ENCODE measurements at places on chromosomes 2 and 18.

DNA sequence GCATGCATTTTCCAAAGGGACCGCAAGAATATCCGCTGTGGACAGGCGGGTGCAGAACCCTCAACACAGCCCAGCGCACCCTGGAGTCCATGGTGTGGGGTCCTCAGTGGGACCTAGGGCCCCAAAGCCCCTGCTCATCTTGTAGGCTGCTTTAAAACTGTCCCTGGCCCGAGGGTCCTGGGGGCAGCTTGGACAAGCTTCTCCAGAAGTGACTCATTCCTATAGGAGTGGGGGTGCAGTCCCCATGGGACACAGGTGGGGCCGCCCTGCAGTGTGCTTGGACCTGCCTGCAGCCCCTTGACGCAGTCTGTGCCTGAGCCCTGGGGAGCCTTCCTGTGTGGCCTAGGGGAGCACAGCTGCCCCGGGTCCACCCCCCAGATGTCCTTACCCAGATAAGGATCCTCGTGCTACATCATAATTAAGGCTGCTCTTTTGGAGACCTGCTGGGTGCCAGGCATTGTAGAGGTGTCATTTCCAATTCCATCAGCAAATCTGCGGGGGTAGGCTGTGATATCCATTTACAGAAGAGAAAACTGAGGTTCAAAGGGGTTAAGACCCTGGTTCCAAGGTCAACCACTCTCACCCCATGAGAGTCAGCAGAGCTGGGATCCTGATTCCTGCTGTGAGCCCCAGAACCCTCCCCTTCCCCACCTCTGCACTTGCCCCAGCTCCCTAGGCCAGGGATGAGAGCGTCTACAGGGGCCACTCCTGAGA, 1.7 kb upstream of the HS6ST1 start:
- no peak for DNase-seq

DNA sequence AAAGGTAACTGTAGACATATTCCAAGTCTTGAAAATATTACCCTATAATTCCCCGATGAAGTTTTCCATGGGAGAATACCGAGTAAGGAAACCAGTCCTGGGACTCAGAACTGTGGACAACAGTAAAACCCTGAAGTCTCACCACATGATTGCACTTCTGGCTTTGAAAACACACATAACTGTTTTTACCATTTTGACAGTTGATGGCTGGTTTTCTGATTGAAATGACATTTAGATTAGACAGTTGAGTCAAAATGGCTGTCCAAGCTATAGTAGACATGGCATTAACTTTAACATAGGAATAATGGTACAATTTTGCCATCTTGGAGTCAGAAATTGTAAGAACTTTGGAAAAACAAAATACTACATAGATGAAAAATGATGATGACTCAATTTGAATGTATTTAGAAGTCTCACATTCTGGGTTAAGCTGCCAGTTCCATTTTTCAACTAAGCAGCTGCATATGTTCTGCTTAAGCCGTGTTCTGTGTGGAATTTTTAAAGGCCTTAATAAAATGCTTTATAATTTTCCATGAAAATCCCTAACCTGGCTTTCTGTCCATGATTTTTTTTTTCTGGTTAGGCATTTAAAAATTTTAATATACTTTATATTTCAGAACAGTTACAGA, 38.3 kb upstream of the WIPF1 start:
- no peak for DNase-seq

GRCh38 chr2:16654833-16655444, 10.7 kb downstream of the CYRIA start:
- DNase-seq: no peak

GRCh38 chr2:59588286-59588685, 965.2 kb downstream of the BCL11A start:
- no peak for DNase-seq

- DNase-seq: no peak
These were observed 17.4 kb upstream of the ADGRF3 start for GRCh38 chr2:26363958-26364357.

DNA sequence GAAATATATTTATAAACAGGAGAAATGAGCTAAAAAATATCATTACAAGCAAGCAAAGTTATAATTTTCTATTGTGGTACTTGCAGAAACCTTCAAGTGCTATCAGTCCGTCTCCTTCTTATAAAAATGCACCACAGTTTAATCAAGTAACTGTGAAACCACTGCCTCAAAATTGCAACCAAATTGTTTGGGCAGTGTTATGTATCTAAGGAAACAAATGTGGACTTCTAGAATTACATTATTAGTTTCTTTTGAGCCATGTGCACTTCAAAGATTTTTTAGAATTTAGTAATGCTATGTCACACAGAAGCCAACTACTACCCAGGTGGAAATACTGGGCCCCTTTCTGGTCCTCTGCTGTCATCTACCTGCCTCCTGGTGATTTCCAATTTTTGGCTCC, 495.6 kb downstream of the NYAP2 start:
- DNase-seq: no peak

- no peak for DNase-seq
These were observed 276.0 kb downstream of the MTX2 start for GRCh38 chr2:176544991-176545956.

GRCh38 chr2:208192611-208193236, 2.9 kb upstream of the C2orf80 start:
- DNase-seq: no peak

- DNase-seq: no peak
These were observed 31.9 kb downstream of the CCBE1 start for GRCh38 chr18:59665057-59666006.

DNA sequence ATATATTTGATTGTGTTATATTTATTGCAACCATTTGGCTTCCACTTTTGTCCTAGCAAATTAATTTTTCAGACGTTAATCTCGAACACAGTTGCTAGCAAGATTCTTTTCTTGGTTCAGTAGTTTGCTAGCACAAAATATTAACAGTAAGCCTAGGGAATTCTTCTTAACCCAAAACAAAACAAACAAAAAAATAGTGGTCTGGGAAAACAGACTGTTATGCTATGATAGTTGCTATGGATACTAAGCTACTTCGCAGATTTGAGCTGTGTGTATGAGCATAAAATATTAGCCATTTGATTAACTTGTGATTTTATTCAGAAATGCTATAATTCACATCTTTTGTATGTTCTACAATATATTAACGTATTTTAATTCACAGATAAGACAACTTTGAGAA, 541.5 kb upstream of the NETO1 start:
- DNase-seq: no peak

- DNase-seq: no peak
These were observed 321.2 kb upstream of the FANCL start for GRCh38 chr2:58562276-58562675.

- no peak for DNase-seq
These were observed 734 bp downstream of the KCNG2 start for GRCh38 chr18:79798346-79798998.

- DNase-seq: peak; percentile 97
These were observed at the start of the genes BCS1L and ZNF142 for GRCh38 chr2:218659258-218659987. Gene BCS1L, plus strand, starts transcription at chr2:218659683. Its CDS starts 1,305 bp downstream, at chr2:218660988. Gene ZNF142, minus strand, starts transcription at chr2:218659623. Its CDS starts 3,194 bp downstream, at chr2:218656429.

DNA sequence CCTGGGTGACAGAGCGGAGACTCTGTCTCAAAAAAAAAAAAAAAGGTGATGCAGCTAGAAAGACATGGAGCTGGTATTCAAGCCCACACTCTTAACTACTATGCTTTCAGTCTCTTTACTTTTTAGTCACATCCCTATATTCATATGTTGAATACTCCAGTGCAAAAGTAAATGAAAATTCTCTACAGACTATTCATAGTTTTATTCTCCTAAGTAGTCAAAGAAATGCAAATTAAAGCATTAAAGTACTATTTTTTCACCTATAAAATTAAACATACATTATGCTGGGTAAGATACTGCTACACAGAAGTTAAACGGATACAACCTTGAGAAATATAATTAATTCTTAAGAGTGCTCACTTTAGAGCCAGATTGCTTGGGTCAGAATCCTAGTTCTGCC, 7.6 kb downstream of the CUL3 start:
- no peak for DNase-seq

DNA sequence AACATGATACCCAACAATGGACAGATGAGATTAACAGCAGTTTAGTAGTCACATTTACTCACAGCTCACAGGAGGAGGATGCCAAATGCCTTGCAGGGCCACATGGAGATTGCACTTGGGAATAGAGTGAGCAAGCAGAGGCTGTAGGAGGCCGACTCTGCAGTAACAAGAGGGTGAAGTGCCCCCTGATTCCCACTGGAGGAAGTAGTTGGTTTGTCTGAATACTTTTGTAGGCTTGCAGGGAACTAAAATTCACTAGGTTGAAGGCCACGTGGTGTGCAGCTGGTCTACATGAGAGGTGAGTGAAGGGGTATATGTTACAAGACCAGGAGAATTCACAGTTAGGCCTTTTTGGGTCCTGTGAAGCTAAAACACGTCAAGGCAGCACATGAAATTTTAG, 419.3 kb upstream of the TNP1 start:
- no peak for DNase-seq

DNA sequence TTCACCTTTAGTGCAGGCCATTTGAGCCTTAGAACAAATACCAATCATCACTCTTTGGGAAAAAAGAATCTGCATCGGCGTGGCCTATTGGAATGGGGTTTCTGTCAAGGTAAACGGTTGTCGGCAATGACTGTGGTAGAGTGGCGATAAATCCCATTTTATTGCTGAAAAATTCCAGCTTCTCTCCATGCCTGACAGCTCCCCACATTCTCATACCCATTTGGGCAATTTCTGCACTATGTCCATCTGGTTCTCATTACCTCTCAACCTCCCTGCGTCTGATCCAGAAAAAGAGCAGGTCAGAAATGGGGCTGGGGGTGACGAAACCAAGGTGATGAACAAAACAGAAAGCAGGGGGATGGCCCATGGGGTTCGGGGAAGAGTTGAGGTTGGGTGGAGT, 254.0 kb downstream of the MEIS1 start:
- DNase-seq: no peak

GRCh38 chr18:56869189-56869777, 218.1 kb downstream of the WDR7 start:
- no peak for DNase-seq

DNA sequence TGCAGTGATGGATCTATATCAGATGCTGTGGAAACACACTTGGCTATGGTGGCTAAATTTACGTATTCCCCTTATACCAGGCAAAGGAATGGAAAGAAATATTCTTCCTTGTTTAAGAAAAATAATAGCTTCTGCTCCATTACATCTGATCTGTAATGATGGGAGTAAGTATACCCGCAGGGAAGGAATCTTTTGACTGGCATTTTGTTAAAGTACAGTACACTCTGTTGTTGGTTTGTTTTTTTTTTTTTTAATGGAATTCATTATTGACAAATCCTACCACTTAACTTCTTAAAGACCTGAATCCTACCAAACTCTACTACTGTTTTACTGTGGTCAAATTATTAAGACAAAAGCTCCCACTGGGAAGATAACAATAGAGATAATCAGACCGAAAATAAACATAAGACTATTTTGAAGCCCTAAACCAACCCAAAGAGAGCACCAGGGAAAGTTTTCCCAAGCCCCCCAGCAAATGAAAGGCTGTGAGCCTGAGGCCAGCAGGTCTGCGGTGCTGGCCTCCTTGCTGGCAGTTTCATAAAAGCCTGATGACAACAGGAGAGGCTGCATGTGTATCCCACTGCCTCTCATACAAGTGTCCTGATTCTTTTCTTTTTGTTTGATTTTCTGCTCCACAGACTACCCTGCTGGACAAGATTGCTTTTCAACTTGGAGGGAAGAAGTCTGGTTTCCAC, 101.0 kb downstream of the SLC25A12 start:
- no peak for DNase-seq

GRCh38 chr18:22031611-22032010, 137.8 kb upstream of the GATA6 start:
- no peak for DNase-seq

DNA sequence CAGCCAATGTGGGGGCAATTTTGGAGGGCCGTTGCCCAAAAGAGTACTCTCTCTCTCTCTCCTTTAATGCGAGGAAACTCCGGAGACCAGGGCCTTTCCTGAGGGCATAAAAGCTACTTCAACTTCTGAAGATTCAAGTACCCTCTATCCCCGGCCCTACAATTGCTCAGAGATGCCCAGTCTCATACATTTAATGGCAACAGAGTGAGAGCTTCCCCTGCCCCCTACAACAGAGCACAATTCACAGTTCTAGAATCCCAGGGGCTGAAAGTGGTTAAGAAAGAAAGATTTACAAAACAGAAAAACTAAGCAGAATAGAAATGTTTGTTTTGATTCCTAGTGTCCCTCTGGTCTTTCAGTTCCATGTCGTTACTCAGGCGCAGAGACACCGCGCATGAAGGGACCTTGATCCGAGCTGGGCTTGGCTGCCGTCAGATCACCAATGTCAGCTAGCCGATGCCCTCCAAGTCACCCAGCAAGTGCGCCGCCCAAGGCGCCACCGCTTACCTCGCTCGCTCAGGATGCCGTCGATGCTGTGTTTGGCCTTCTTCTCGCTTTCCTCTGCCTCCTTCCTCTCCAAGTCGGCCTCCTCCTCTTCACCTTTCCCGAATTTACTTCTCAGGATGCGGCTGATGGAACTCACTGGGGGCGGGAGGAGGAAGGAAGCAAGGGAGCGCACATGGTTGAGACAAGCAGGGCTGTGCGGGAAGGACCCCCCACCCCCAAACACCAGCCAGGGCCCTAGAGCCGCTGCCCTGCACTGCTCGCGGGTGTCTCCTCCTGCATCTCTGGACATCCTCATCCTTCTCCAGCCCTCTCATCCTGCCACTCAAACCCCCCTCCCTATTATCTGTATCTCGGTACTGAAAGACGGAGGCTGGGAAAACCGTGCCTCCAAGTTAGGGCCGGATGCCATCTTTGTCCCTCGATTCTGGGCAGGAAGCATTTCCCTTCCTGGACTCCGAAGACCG, 4.9 kb downstream of the PAX3 start:
- no peak for DNase-seq

DNA sequence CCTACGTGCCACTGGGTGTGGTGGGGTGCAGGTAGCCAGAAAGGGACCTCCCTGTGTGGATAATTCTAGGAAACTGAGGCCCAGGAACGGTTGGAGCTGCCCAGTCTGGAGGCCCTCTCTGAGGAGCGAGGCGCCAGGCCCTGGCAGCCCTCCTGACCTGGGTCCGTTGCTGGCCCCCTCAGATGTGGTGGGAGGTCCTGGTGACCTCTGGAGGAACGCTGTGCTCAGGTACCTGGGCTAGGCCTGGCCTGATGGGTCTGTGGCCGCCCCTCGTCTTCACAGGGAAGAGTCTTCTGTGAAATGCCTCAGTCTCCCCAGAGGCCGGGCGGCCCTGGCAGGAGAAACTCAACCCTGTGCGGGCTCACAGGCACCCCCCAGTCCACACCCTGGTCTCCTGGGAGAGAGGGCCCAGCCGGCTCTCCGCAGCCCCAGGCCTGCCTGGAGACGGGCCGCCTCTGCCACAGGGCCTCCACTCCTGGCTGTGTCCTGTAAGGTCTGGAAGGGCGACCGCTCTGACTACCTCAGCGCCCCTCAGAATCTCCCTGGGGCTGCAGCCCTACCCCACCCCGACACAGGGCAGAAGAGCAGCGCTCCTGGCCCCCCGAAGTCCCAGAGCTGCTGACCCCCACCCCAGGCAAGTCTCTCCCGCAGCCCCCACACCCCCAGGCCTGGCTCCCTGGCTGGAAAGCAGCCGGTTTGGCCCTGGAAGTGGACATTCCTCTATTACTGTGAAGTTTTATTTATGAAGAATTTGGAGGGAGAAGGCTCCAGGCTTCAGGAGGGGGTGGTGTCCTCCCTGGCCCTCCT, 3.7 kb downstream of the B3GNT7 start:
- no peak for DNase-seq

Data from stimulated activated effector memory CD8-positive, alpha-beta T cell treated with anti-CD3 and anti-CD28 coated beads, Interleukin-12 subunit alpha, Interleukin-12 subunit beta, amount 100 ng/mL, for 72 hours (primary cell).